ENCODE measurements at places on chromosomes 11 and 22.

- DNase-seq = no peak
These were observed 1001.1 kb downstream of the BRD1 start for GRCh38 chr22:48826546-48826945.

DNA sequence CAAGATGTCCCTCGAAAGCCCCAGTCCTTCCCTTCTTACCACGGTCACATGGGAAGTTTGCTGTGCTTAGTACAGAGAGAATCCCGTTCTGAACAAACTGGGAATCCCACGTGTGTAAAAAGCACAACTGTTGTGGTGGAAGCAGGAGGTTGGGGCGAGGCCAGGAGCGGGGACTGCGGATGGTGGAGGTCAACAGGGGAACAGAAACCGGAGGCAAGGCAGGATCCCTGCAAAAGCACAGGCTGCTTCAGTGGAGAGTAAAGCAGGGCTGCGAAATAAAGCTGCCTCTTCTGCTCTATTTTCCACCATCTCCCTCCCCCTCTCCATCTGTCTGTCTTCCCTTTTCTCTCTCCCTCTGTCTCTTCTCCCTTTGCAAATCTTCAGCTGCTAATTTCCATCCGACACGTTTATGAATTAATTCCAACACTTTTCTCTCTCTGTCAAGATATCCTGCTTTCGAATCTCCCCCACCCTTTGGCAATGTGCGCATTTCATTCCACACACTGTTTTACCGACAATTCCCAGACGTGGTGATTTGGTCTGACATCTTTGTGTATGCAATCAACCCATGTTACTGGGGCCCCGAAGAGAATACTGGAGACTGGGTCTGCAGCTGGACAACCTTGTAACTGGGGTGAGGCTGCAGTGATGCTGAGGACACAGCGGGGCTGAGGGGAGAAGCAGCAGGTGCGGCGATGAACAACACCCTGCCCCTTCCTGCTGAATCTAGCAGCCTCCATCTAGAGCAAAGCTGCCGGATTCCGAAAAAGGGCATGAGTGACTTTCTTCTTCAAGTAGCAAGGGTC lies 571.8 kb downstream of the OPCML start:
- no peak for DNase-seq

GRCh38 chr11:40508303-40508702 lies 951.1 kb downstream of the LRRC4C start:
- DNase-seq = no peak

- no peak for DNase-seq
These were observed 13.3 kb downstream of the GGTLC2 start for GRCh38 chr22:22657712-22658111.

DNA sequence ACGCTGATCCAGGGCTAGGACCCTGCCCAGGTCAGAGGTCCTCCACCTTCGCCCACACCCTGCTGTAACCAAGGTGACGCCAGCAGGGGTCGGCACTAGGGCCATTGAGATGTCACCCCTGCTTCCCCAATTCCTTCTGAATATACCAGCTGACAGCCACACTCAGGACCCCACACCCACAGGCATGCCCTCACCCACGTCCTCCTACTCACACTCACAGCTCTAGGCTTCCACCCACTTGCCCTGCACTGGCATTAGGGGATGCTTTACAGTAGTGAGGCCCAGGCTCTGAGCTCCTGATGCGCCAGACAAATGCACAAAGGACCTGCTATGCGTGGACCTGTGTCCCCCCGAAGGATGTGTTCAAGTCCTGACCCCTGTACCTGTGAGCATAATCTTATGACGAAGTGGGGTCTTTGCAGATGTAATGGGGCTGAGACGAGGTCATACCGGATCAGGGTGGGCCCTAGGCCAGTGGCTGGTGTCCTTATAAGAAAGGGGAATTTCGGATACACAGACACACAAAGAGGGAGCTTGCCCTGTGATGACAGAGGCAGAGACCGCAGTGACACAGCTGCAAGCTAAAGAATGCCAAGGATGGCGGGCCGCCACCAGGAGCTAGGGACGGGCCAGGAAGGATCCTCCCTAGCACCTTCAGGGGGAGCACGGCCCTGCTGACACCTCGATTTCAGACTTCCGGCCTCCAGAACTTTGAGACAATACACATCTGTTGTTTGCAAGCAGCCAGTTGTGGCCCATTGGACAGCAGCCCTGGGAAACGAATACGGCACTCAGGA lies 11.2 kb downstream of the WNT11 start:
- DNase-seq = no peak

DNA sequence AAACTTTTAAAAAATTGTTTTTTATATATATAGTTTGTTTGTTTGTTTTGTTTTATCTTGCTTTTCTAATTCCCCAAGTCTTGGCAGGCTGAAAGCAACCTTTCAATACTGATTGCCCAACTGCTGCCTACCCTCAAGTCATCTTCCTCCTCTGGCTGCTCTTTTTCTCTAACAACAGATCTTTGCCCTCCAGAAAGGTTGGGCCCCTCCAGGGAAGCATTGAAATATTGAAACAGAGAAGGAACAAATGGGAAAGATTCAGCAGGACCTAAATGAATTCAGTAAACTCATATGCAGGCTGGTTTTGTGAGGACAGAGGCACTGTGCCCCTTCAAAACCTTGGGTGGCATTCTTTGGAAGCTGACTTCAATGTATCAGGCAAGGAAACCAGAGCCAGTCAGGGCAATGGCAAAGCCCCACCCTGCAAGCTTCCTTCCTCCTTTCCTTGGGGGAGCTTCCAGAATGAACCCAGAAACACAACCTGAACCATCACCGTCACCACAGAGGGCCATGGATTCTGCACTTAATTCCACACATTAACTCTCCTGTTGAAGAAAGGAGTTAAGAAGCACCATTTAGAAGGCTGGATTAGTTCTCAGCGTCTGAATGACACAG lies 815 bp upstream of the MS4A6A start:
- no peak for DNase-seq

DNA sequence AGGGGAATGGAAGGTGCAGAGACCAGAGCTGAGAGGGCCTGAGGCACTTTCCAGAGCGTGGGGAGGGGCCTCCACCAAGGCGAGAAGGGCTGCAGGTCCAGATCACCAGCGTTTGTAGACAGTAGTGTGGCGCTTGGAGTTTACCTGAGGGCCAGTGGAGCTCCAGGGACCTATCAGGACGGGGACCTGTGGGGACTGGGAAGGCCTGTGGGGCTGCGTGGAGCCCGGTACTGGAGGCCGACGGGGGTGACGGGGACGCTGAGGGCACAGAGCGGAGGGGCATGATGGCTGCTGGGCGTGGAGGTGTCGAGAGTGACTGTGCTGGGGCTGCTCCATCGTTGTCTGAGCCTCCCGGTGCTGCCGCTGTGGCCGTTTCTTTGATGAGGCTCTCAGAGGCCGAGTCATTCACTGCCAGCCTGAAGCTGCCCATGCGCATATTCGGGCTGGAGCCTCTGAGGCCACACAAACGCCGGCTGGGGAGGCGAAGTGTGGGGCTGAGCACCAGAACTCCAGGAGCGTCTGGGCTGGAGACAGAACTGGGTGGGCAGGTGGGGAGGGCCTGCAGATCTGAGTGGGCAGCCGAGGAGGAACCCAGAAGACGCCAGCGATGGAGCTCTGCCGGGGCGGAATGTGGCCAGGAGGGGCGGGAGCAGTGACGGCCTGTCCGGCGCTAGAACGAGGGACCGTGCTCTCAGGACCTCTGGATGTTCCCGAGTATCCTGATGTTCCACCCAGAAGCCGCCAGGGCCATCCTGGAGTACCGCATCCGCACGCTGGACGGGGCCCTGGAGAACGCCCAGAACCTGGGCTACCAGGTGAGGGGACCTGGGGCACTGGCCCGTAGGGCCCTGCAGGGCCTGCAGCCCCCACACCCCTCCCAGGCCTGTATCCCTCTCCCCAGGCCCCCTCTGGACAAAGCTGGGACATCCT lies 2.6 kb downstream of the PGGHG start:
- DNase-seq = no peak

DNA sequence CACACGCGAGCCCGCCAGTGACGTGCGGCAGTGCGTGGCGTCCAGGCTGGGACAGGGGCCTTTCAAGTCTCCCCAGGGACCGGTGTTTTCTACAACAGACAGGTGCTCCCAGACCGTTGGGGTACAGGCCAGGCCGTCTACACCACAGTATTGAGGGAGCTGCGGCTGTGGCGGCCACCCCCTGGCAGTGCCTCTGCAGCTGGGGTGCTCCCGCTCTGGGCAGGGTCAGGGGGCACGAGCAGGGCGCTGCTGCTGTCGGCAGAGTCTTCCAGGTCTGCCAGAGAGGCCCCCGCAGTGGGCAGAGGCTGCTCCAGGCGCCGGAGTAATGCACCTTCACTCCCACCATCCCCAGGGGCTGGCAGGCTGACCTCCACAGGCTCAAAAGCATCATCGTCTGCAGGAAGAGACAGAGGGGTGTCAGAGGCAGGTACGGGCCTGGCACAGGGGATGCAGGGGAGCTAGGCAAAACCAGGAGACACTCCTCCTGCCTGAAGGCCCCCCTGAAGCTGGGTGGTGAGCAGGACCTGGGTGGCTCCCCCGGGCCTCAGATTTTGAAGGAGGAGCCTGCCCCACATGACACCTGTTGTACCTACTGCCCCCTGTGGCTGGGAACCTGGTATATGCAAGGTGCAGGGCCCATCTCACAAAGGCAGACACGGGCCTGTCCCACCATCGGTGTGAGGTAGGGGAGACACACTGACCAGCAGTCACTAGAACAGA lies 83.3 kb downstream of the DGCR2 start:
- DNase-seq = no peak

DNA sequence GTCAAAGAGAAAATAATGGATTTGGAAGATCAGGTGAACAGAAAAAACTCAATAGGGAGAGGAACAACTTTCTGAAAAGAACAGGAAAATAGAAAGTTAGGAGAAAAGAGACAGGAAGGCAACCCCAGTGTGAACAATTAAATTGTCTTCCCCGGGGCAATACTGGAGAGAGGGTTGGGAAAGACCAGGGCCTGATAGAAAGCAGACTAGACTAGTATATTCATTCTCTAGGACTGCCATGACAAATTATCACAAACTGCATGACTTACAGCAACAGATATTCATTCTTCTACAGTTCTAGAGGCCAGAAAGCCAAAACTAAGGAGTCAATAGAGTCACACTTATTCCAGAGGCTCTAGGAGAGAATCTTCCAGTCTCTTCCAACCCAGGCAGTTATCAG lies 482.8 kb downstream of the SOX6 start:
- DNase-seq = no peak

GRCh38 chr22:48800886-48801607 lies 1026.6 kb downstream of the BRD1 start:
- no peak for DNase-seq

- DNase-seq = no peak
These were observed 1.8 kb downstream of the CELF1 start for GRCh38 chr11:47551086-47551485.

DNA sequence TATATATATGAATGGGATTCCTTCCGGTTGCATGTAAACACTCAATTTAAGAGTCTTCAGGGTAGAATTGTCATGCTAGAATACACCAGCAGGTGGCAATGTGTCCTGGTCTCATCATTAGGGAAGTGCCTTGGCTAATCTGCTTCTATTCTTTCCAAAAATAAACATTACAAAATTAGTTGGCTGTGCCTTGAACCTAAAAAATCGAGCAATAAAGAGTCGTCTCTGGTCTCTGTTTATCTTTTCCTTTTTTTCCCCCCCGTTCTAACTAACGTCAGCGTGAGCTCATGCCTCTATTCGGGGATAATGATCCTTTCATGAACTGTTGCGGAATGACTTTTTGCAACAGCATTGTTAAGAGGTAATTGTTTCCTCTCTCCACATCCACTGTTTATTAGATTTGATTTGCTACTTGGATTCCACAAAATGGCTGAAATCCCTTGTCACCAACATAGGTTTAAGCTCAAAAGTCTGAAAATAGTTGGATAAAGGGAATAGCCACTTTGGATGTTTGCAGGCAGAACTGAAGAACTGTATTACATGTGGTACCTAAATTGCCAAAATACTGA lies 1.2 kb upstream of the ARHGEF12 start:
- no peak for DNase-seq

GRCh38 chr22:25139062-25139461 lies 60.6 kb upstream of the CRYBB3 start:
- DNase-seq = no peak

GRCh38 chr22:24330636-24331035 lies 60.0 kb downstream of the SPECC1L start:
- no peak for DNase-seq

DNA sequence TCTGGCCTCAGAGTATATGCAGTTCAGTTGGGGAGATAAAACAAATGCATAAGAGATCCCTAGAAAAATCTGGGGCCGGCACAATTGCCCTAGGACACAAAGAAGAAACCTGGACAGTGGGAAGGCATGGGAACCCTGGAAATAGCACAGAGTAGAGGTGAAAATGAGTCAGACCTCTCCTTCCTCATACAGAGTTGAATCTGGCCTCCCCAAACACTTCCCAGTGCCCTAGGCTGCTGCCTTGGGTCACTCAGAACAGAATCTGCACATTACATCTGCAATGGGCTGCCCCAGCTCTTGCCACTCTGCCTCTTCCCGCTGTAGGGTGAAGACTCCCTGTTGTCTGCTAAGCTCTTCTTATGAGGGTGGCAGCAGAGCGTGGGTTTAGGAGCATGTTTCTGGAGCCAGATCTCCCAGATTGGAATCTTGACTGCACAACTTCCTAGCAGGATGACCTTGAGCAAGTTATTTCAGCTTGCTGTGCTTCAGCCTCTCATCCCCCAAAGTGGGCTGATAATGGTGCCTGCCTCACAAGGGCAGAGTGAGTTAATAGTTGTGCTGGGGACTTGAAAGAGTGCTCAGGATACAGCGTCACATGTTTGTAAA lies 47.1 kb upstream of the NECTIN1 start:
- no peak for DNase-seq

DNA sequence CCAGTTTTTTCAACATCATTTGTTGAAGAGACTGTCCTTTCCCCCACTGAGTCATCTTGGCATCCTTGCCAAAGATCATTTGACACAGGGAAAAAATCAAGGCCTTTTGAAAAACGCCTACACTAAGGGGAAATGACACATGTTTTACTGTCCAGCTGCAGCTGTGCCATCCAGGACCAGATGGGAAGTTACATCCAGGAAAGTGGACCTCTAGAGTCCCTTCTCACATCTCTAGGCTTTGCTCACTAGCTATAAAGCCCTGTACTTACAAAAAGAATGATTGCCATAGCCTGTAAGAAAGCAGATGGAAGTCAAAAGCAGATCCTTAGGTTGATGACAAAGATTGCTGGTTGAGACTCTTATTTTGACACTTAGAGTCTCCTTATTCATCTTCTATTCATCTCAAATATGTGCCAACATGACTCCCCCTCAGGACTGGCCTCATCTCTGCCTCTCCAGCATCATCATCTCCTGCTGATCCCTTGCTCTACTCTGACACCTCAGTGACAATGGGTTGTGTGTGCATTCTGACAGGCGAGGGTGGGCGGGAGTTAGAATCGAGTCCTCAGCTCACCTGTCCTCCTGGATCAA lies 22.8 kb downstream of the OSBP2 start:
- no peak for DNase-seq

GRCh38 chr11:11987503-11988022 lies 20.9 kb downstream of the DKK3 start:
- no peak for DNase-seq

GRCh38 chr22:37318364-37319109 lies 36.2 kb downstream of the CYTH4 start:
- DNase-seq = no peak

GRCh38 chr11:46712874-46713576 lies 6.0 kb upstream of the F2 start:
- no peak for DNase-seq
